ENCODE measurements at places on chromosomes 2 and 18.

- DNase-seq, result no peak
These were observed 29.6 kb downstream of the LBH start for GRCh38 chr2:30260941-30261340.

DNA sequence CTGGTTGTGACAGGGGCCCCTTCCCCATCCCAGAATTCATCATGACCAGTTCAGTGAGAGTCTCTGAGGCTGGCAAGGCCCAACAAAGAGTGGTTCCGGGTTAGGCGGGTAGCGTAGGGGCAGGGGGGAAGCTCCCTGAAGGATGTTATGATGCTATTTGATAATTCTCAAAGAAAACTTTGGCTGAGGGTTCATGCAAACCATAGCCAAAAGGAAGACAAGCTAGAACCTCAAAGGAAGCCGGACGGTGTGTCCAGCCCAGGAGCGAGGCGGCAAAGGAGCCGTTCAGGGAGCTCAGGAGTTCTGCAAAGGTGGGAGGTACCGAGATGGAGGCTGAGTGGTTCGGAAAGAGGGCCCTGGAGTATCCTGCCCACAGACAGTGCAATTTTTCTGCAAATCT is 226.8 kb upstream of the RAB6C start:
- DNase-seq, result no peak

GRCh38 chr2:20430035-20430434 is 16.8 kb upstream of the RHOB start:
- DNase-seq, result no peak

DNA sequence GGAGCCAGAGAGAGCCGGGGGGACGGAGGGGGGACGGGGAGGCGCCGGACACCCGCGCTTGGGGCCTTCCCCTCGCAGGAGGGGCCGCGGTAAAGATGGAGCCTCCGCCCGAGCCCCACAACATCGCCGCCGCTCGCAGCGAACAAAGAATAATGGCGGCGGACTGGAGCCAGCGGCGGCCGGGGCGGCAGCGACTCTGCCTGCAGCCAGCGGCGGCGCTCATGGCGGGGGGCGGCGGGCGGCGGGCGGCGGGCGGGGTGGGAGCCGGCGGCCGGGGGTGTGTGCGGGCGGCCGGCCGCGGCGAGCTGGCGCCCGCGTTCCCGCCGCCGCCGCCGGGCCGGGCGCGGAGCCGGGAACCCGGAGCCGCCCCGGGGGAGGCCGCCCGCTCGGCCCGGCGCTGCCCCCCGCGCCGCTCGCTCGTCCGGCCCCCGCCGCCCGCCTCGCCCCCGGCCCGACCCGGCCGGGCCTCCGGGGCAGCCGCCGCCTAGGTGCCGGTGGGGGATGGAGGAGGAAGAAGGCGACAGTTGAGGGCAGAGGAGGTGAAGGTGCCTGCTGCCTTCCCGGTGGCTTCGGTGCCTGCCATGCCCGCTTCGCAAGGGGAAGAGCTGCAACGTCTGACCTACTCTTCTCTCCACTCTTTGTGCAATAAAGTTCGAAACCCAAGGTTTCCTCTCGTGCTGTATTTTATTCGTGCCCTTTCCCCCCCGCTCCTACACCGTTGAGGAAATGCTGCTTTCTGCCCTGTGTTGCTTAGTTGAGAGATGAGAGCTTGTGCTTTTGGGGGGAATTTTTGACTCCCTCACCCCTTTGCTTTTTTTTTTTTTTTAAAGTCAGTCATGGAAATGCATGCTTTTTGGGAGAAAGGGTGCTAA is 634 bp downstream of the CREB1 start:
- DNase-seq, result peak; percentile 43

DNA sequence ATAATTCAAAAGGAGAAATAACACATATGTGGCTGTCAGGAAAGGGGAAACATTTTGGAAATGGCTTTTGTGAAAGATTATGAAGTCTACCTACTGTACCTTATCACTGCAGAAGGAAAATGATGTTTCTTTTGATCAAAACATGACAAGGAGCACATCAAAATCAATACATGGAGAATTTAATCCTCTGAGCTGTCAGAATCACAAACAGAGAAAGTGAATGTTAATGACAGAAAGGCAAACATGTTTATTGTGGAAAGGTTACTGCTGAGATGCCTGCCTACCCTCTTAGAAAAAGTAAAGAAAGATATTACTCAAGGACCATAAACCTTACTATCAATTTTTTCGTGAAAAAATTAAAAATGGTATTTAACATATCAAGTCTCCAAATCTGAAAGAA is 794.5 kb upstream of the GYPC start:
- no peak for DNase-seq

GRCh38 chr18:24362757-24363156 is 34.9 kb downstream of the OSBPL1A start:
- no peak for DNase-seq

- no peak for DNase-seq
These were observed 20.6 kb upstream of the LOXHD1 start for GRCh38 chr18:46677611-46678010.

DNA sequence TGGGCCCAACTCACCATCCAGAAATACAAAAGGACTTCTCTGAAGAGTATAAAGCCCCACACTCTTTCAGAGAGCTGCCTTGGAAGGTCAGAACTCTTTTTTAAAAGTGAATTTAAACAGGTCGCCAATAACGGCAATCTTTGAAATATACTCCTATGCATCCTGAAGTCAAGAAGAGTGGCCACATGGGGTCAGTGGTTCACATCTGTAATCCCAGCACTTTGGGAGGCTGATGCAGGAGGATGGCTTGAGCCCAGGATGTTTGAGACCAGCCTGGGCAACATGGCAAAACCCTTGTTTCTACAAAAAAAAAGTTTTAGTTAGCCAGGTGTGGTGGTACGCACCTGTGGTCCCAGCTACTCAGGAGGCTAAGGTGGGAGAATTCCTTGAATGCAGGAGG is 68.1 kb upstream of the FZD7 start:
- DNase-seq, result no peak

GRCh38 chr2:160324161-160324800 is 124.2 kb upstream of the ITGB6 start:
- peak; percentile 24 for DNase-seq

DNA sequence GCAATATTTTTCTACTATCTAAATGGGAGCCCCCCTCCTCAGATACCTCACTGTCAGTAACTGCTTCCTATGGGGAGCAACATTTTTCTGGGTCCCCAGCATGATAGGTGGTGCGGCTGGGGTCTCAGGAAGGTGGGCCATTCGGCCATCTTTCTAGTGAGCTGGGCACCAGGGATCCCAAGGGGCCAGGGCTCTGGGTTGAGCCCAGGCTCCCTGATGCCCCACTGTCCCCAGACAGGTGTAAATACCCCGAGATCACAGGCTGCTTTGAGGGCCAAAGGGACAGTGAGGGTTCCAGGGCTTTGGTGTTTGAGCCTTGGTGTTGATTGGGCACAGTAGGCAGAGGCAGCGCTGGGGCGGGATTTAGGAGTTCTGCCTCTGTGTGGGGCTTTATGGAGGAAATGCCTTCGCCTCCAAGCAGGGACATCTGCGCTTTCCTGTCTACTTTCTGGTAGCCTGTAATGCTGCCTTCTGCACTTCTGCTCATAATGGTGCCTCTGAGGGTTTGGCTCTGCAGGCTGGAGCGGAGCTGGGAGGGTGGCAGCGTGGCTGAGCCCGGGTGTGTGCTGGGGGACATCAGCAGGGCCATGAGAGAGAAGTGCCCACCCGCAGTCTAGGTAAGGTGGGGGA is 5.3 kb downstream of the ITM2C start:
- no peak for DNase-seq

GRCh38 chr18:6022845-6023244 is 127.5 kb upstream of the TMEM200C start:
- DNase-seq, result no peak

- no peak for DNase-seq
These were observed 23.2 kb downstream of the DOCK10 start for GRCh38 chr2:225019105-225019504.

- DNase-seq, result no peak
These were observed 53.6 kb downstream of the HK2 start for GRCh38 chr2:74887445-74887951.

DNA sequence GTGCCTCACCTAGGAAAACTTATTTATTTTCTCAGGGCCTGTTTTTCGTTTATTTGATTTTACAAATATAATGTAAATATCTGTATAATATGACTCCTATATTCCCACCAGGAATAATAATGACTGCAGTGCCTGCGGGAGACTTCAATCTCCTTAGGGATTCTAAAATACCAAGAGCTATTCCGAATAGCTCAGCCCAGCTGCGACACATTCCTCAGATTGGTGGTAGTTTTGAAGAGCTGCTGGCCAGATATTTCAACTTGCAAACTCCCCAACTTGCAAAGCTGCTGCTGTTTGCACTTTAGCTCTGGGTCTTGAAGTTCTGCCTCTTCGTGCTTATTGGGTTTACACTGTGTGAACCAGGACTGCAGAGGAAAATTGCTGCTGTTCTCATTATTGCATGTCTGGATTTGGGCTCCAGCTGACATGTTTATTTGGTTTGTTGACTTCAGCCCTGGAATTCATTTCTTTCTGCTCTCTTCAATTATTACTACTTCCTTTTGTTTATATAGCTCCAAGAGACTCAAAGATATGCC is 480.2 kb upstream of the CHST9 start:
- no peak for DNase-seq

DNA sequence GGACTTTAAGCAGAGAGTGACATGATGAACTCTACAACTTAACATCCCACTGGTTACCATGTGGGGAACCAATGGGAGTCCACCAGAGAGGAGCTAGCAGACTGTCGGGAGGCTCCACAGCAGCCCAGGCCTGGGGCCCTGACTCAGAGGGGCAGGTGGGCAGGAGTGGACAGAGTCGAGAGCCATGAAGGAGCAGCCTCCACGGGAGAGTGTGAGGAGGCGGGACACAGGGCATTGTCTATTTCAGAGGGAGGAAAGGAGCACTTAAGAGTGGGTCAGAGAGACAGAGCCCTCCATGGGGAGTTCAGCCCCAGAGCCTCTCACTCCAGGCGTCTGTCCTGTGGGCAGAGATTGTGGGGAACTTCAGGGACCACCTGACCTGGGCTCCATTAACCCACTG is 118.7 kb downstream of the CYP26B1 start:
- DNase-seq, result no peak

DNA sequence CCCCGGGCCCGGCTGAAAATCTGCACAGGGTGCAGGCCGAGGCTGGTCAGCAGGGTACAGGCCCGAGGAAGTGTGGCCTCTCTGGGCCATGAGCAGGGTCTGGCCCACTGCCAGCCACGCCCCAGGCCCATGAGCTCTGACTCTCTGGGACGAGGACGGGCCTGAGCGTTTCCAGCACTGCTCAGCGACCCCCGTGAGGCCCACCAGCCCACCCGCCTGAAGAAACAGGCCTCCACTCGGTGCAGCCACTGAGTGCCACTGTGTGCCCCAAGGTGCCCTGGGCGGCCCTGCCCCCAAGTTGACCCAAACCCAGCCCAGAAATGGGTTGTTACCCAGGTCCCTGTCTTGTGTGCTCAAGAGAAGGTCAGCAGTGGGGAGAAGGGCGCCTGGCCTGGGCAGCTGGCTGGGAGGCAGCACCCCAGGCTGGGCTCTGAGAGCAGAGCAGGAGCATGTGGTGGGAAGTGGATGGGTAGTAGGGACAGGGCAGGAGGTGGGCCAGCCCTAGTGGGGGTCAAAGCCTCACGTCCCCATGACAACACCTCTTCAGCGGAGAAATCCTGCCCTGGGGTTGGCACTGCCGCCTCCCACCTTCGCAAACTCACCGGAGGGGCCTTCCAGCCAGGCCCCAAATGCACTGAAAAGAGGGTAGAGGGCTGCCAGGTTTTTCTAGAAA is 2.1 kb upstream of the SNED1 start:
- DNase-seq, result no peak

- DNase-seq, result no peak
These were observed 89.2 kb downstream of the SH3RF3 start for GRCh38 chr2:109218087-109218791.

- DNase-seq, result no peak
These were observed 587 bp upstream of the TANK start for GRCh38 chr2:161159456-161160225.

GRCh38 chr2:217691920-217692666 is 310.7 kb downstream of the TNS1 start:
- no peak for DNase-seq

DNA sequence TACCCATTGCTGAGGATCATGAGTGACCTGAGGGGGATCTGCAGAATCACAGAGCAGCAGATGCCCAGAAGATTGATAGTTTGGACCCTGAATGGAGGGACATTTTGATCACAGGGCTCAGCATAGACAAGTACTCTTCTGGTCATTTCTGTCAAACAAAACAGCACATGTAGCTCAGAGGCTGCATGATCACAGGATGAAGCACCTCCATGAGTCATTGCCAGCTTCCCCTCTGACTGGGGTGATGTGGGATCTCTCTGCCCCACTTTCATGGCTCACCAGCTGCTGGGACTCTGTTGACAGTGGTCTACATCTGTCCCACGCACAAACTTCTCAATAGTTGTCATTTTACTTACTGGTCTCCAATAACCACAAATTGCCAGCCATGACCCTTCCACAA is 264.1 kb downstream of the RPIA start:
- DNase-seq, result no peak

- DNase-seq, result no peak
These were observed 35.4 kb upstream of the AGFG1 start for GRCh38 chr2:227436436-227437174.

GRCh38 chr2:57703407-57703806 is 343.2 kb upstream of the VRK2 start:
- no peak for DNase-seq

DNA sequence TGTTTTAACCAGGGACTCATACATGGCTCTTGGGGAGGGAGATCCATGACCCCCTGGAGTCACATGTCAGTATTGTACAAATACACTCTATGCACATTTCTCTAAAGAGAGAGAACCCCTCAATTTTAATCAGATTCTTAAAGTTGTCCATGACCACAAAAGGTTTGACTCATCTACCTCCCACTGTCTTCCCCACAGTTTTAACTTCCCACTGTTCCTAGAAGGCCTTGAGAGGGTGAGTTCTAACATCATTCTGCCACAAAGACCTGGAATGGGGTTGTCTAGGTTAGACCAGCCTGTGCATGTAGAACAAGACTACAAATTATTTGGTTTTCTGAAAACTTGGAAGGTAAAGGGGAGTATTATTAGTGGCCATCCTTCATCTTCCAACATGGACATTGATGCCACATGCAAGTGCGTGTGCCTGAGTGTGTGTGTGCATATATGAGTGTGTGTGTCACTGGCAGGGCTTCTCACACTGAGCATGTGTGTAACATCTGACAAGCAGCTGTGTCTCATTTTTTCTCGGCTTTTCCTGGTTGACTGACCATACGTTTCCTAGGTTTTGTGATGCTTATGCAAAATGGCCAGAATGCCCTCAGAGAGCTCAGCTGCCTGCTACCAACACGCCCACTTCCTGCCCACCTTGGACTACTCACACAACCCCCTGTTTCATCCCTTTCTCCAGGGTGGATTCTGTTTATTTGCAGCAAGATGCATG is 94.6 kb upstream of the LGALSL start:
- DNase-seq, result no peak

DNA sequence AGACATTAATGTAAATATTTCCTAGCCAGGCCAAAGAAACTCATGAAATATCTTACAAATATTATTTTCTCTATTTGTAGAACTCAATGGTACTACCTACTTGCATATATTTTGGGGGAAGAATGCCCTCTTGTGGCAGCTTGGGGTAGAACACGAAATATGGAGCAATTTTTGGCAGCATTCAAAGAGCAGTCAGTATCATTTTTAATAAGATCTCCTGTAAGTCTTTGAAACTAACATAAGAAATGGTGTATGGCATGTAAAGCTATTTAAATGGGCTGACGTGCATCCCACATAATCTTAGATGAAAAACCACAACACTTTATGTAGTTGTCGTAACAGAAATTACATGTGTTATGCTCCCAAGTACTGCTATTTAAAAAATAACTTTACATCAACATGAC is 62.3 kb upstream of the CCDC195 start:
- peak; percentile 41 for DNase-seq

- DNase-seq, result no peak
These were observed 164.0 kb downstream of the HDAC4 start for GRCh38 chr2:239236808-239237205.

GRCh38 chr2:196225213-196225612 is 53.8 kb upstream of the STK17B start:
- no peak for DNase-seq
